ENCODE measurements at places on chromosomes 13 and 19.

- DNase-seq = no peak
These were observed 305.1 kb downstream of the KCNRG start for GRCh38 chr13:50320271-50320862.

GRCh38 chr13:73195091-73195490 lies 136.3 kb downstream of the KLF5 start:
- DNase-seq = no peak

GRCh38 chr19:52622261-52622660 lies 15.9 kb downstream of the ZNF83 start:
- DNase-seq = no peak

DNA sequence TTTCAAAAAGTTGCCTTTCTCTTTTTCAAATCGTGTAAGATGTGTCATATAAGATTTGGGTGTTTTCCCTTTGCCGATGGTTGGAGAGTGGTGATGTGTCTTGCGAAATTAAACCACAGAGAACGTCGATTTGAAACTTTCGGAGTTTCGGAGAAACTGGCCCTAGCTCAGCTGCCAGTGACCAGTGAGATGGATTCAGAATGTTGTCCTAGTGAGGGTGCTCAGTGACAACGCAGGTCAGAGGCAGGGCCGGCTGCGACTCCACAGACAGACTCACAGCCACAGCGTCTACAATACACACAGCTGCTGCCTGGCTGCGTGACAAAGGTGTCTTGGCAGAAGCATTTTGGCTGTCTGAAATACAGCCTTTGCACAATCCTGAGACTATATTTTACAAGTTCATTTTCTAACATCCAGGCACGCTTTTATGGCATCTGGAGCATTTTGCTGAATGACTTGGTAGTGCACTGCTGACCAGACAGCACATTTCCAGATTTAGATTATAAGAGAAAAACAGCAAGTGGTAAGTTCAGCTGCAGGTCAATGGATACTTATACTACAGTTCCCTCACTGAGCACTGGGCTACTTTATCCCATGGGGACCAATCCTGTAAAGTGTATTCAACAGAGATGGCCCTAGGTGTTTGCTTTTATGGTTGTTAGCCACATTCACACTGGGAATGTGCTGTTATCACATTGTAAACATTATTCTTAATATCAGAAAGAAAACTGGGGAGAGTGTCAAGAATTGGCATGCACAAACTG lies 207.5 kb downstream of the KCNRG start:
- no peak for DNase-seq

GRCh38 chr13:74695021-74695800 lies 561.0 kb upstream of the KLF12 start:
- DNase-seq = no peak

DNA sequence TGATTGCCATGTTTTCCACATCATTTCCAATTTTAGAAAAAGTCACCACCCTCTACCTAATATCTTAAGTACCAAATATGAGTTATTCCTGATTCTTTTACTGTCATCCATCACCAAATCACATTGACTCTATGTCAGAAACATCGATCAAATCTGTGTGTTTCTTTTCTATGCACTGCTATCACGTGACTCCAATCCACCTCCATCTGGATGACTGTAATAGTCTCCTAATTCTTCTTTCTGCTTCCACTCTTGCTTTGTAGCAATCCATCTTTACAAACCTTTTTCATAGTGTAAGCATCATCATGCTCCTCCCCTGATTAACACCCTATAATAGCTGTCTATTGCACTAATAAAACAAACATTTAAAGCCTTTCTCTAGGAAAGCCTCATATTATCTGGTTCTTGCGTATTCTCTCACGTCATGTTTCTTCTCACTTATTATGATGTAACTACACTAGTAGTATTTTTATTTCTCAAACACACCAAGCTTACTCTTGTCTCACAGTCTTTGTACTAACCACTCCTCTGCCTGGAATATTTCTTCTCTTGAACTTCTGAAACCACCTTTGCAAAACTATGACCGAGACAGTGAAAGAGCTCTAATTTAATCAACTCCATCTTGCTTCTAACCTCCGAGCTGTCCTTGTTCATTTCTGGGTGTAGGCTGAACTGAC lies 10.7 kb upstream of the FPR3 start:
- no peak for DNase-seq
